Suppressor macrophage (primary cell): ENCODE measurements at places on chromosomes 12 and 14.

DNA sequence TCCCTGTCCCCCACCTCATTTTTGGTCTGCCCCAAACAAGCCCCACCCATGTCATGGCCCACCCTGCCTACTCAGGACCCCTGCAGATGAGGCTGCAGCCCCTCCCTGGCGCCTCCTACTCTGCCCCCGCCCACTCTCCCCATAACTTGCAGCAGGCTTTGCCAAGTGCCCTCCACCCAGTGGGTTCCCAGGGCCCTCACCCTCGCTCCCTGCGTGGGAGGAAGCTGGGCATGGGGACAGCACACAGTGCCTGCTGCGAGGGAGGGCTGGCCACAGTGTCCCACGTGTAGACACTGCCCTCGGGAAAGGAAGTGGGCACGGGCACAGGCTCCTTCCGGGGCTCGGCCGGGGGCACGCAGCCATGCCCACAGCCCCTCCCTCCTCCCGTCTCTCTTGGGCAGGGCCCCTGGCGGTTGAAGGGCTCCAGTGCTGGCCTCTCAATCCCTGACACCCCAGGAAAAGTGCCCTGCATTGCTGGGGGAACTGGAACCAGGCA, 9.4 kb downstream of the AKT1 start:
- DNase-seq = peak; percentile 61

- peak; percentile 48 for DNase-seq
Observed at GRCh38 chr12:38417101-38417500, 100.5 kb downstream of the ALG10B start.

- DNase-seq = peak; percentile 48
Observed at GRCh38 chr14:73752297-73752992, 38.3 kb upstream of the PNMA1 start.

DNA sequence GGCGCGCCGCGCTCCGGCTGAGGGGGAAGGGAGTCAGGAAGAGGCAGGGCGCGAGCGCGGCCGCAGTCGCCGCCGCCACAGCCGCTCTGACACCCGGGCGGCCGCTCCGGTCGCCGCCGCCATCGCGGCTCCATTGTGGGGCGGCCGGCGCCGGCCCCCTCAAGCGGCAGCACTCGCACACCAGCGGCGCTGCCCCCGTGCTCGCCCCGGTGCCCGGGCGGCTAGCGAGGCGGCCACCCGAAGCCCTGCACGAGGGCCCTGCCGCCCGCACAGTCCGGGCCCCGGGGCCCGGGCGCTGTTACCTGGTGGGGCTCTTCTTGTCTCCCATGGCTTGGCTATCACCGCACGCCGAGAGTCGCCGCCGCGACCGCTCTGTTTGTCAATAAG, 202 bp downstream of the YAF2 start:
- DNase-seq = no peak

DNA sequence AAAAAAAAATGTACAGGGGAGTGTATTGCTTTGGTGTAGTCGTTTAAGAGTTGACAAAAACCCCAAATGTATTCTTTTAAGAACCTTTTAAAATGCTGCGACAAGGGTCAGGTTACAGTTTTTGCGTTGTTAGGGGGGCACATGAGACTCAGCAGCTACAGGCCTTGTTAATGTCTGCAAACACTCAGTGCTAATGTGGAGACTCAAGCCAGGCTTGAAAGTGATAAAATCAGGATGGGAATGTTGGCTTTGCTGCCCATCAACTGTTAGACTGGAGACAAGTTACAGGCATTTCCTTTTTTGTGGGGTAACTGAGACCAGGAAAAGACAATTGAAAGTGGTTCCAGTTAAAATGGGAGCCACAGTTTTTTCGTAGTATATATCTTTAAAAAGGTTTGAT, 84.8 kb downstream of the PRKCH start:
- DNase-seq = no peak

GRCh38 chr14:28759653-28760313, 6.8 kb upstream of the FOXG1 start:
- DNase-seq = no peak

GRCh38 chr12:2959192-2959504, at the start of gene TEAD4:
TEAD4 (plus strand) TSS chr12:2959397.
- peak; percentile 17 for DNase-seq

DNA sequence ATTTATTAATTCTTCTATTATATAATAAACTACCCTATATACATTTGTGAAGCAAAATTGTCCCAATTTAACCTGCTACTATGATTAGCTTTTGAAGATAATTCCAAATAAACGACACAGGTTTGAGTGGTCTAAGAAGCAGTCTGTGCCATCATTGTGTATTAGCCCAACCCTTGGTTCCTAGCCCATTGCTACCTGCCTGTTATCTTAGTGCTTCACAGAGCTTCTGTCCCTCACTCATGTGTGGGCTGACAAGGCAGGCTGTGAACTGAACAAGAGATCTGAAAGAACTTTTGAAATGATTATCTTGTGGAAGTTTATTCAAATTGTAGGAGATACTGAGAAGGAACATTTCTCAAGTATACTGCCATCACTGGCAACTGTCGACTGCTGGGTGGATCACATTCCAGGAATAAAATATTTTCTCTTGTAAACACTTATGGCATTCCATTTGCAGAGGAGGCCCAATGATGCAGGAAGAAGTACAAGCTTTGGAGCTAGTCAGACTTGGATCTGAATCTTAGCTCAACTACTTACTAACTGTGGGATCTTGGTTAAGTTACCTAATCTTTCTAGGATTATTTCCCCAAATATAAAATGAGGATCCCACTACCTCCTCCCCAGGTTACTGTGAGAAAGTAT, 7.8 kb upstream of the MTERF2 start:
- DNase-seq = no peak

DNA sequence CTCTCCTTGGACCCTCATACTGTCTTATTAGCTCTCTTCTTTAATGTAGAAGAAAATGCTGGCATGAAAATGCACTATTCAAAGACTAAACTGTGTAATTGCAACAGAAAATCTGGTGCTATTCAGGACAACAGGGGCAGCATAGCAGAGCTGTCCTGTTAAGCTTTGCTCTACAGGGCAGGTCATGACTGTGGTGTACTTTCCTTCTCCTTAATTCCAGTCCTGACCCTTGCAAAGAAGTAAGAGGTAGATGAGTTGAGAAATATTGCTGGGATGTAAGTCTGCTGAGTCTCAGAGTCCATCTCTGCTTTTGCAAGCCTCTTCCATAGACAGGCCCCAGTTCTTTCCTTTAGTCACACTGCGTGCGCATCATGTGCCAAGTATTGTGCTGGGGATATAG, 52.6 kb upstream of the STK38L start:
- no peak for DNase-seq

- DNase-seq = no peak
Observed at GRCh38 chr14:105853089-105853906, 326.9 kb downstream of the TMEM121 start.

GRCh38 chr12:49413796-49414195, 46.5 kb downstream of the SPATS2 start:
- no peak for DNase-seq

DNA sequence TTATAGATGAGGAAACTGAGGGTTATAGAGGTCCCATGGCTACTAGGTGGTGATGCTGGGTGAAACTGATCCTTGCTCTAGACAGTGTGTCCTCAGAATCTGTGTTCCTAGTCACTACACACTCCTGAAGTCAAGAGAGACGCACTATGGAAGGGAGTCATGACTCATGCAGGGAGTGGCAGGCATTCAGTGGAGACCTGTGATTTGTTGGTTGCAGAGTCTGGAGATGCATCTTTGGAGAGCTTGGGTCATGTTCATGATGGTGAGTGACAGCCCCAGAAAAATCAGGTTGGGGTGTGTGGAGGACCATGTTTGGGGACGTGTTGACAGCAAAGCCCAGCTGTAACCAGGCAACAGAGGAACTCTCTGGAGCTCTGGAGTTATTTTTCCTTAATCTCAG, 38.0 kb upstream of the FBXO21 start:
- no peak for DNase-seq

GRCh38 chr12:43208221-43208620, 343.8 kb downstream of the ADAMTS20 start:
- DNase-seq = no peak

DNA sequence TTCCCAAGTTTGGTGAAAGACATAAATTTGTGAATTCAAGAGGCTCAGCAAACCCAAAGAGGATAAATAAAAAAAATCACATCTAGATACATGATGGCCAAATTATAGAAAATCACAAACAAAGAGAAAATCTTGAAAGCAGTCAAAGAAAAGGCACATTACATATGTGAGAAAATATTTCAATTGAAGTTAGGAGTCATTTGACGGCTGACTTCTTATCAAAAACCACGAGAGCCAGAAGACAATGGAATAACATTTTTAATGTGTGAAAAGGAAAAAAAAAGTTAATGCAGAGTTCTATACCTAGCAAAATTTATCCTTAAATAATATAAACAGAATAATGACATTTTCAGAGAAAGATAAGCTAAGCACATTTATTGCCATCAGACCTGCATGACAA, 307.0 kb downstream of the C12orf75 start:
- no peak for DNase-seq

- no peak for DNase-seq
Observed at GRCh38 chr12:103102225-103102744, 144.8 kb downstream of the ASCL1 start.

DNA sequence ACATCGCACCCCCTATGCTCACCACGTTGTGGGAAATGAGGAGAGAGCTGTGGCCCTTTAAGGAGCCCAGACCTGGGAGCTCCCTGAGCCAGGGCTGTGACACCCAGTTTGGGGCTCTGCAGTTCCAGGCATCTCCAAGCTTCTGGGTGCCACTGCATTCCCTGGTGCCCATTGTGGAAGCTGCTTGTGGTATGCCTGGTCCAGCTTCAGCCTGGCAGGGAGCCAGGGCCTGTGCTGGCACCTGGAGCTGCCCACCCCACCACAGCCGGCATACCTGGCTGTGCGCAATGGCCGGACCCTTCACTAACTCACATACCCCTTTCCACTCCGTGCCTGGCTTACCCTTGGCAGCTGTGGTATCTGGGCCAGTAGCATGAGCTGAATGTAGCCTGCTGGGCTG, 107.9 kb upstream of the OR4E1 start:
- no peak for DNase-seq

DNA sequence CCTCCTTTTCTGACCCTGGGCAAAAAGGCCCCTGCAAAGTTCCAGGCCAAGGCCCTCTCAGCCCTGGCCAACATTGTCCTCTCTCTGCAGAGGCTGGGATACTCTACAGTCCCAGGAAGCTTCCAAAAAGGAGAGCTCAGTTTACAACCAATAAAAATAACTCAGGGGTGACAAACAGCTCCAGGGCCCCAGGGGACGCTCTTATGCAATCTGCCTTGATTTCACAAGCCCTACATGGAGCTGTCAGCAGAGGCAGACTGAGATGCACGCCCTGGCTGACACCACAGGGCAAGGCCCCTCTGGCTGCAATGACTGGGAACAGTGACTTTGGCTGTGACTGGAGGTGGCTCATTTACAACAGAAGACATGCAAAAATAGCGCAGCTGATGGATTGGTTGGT, 129.0 kb upstream of the MED13L start:
- peak; percentile 86 for DNase-seq

- DNase-seq = no peak
Observed at GRCh38 chr12:108117163-108117849, 11.8 kb upstream of the WSCD2 start.

DNA sequence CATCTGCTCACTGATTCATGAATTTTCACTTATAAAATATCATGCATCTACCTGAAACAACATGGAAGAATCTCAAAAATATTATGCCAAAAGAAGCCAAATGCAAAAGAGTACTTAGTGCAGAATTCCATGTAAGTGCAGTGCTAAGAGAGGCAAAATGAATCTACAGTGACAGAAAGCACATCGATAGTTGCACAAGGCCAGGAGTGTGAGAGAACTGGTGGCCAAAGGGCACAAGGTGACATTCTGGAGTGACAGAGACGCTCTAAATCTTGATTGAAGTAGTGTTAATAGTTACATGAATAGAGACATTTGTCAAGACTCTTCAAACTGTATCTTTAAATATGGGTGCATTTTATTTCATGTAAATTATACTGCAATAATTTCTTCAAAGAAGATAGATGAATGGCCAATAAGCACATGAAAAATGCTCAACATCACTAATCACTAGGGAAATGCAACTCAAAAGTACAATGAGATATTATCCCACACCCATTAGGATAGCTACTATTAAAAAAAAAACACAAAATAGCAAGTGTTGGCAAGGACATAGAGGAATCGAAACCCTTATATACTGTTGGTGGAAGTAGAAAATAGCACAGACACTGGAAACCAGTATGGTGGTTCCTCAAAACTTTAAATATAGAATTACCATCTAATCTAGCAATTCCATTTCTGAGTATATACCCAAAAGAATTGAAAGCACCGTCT, 71.7 kb upstream of the KICS2 start:
- no peak for DNase-seq

DNA sequence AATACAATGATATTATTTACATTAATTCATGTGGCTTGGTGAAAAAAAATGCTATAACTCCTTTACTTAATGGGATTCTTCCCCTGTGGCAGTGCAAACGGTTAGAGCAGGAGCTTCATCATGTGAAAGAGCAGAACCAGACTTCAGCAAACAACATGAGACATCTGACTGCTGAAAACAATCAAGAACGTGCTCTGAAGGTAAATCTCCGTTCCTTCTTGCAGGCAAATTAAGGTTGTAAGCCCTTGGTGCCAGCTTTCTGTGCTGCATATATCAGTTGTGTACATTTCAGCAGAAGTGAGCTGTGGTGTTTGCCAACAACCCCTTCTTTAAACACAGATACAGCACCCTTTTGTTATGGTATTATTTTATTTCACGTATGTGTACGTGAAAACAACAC, 171.7 kb downstream of the MIPOL1 start:
- DNase-seq = no peak

GRCh38 chr12:115528466-115528865, 749.0 kb downstream of the MED13L start:
- no peak for DNase-seq

DNA sequence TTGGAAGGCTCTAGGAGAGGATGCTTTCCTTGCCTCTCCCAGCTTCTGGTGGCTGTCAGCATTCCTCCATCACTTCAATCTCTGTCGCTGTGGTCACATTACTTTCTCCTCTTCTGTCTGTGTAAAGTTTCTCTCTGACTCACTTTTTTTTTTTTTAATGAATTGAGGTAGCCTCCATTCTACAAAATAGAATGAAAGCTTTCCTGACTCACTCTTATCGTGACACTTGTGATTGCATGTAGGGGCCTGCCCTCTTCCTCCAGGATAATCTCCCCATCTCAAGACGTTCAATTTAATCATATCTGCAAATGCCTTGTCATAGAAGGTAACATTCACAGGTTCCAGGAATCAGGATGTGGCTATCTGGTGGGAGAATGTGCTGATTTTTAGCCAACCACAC, 153.5 kb upstream of the HMGA2 start:
- DNase-seq = no peak
